RWPE1 (cell line): ENCODE measurements at places on chromosomes 16 and 17.

GRCh38 chr16:25966172-25967097 is 274.7 kb downstream of the HS3ST4 start:
- DNase-seq: no peak

- no peak for DNase-seq
Measured at GRCh38 chr17:34269969-34270368, at the start of gene CCL7. Gene CCL7 (plus strand): TSS chr17:34270221. CDS start chr17:34270291, 70 bp downstream.

- peak; percentile 19 for DNase-seq
Measured at GRCh38 chr16:72961115-72961832, 86.7 kb downstream of the ZFHX3 start.

DNA sequence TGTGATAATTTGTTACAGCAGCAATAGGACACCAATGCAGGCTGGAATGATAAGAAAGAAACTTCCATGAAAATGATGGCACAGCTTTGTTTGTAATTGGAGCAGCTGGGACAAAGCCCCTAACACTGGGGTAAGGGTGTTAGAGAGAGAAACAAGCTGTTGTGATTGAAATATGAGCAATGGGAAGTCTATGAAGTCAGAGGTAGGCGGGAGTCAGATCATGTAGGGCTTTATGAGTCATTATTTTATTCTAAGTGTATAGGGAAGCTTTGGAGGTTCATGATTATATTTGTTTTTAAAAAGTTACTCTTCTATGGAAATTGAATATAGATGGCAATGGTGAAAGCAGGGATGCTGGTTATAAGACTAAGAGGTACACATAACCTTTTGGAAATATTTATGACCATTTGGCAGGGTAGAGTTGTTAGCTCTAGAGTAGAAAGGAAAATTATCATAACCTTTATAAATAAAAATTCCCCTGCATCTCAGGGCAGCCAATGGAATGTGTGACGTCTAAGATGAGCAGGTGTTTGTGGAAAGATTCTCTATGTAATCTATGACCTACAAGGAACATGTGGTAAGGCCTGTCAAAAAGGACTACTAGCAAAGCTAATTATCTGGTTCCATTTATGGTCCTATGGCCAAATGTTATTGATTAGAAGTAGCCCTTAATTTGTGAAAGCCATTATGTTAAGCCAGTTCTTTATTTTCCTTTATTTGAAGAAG is 85.6 kb downstream of the KCNJ2 start:
- DNase-seq: no peak

- DNase-seq: no peak
Measured at GRCh38 chr16:16014329-16015224, 65.2 kb downstream of the ABCC1 start.

- no peak for DNase-seq
Measured at GRCh38 chr17:37359682-37360188, 16.1 kb upstream of the C17orf78 start.

DNA sequence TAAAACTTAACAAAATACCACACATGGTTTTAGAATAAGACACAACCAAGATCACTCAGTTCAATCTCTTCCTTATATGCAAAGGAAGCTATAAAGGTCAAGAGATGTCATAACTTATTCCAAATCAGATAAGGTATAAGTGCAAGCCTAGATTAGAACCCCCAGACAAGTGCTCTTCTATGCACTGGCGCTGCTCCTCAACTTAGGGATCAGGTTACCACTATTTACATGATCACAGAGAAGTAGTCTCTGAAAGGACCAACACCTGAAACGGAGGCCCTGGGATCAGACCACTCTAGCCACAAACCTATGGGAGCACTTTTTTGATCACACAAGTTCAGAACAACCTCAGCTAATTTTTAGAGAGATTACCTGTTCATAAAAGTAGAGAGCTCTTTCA is 16.6 kb downstream of the COPS3 start:
- no peak for DNase-seq

DNA sequence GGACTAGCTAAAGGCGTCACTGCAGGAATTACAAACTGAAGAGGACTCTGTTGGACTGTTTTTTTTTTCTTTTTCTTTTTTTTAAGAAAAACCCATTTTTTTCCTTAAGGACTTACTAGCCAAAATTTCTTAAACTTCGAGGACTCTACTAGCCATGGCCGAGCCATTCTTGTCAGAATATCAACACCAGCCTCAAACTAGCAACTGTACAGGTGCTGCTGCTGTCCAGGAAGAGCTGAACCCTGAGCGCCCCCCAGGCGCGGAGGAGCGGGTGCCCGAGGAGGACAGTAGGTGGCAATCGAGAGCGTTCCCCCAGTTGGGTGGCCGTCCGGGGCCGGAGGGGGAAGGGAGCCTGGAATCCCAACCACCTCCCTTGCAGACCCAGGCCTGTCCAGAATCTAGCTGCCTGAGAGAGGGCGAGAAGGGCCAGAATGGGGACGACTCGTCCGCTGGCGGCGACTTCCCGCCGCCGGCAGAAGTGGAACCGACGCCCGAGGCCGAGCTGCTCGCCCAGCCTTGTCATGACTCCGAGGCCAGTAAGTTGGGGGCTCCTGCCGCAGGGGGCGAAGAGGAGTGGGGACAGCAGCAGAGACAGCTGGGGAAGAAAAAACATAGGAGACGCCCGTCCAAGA is 878 bp downstream of the HEXIM1 start:
- no peak for DNase-seq

- DNase-seq: no peak
Measured at GRCh38 chr17:72726936-72727335, 365.6 kb downstream of the SLC39A11 start.

GRCh38 chr17:81340607-81341515 is 45.8 kb upstream of the SLC38A10 start:
- no peak for DNase-seq

DNA sequence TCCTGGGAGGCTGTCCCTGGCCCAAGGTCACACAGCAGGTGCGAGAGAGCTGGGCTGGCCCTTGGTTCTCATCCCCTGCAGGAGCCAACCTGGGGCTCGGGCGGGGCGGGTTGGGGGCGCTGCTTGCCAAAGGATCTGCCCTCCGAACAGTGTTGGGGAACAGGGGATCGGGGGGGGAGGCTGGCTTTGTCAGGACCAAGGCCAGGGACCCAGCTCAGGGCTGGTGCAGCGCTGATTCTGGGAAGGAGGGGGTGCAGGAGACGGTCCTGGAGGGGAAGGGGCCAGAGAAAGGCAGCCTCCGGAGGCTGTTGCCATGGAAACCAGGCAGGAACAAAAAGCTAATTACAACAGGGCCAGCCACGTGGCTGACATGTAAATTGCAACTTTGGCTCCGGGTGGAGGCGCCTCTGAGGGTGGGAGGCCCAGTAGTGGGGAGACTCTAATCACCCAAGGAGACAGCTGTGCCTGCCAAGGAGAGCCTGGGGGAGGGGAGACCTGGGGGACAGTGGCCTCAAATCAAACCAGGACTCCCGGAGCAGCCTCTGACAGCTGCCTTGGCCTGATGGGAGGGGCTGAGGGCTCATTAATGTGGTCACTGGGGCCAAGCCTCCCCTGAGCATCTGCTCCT is 1.3 kb downstream of the TUBB3 start:
- DNase-seq: no peak

DNA sequence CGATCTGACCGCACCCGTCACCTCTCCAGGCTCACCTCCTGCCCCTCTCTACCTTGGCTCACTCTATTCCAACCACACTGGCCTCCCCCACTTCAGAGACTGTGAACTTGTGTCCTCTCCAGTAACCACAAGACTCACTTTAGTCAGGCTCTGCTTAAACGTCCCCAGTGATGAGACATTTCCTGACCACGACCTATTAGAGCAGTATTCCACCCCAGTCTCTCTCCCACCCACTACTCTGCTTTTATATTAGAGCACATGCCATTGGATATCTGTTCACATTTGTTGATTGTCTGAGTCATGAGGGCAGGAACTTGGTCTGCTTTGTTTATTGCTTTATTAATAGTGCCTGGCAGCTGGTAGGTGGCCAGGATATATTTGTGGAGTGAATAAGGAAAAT is 20.1 kb downstream of the COX11 start:
- DNase-seq: peak; percentile 62

DNA sequence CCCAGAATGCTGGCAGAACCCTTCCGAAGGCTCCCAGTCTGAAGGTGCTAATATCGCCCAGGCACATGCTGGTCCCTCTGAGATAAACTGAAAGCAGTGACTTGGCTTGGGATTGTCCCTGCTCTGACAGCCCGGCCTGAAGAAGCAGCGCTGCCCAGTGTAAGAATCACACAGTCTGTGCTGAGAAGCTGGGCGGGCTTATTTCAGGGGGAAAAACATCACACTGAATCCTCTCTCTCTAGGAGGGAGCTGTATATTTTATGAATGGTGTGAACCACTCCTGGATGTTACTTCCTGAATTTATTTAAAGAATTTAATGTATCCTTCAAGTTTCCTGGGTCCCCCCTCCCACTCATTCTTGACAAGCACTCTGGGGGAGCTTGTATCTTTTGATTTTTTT is 36.3 kb downstream of the GAS7 start:
- DNase-seq: no peak

GRCh38 chr17:51992864-51993416 is 165.6 kb downstream of the CA10 start:
- no peak for DNase-seq

DNA sequence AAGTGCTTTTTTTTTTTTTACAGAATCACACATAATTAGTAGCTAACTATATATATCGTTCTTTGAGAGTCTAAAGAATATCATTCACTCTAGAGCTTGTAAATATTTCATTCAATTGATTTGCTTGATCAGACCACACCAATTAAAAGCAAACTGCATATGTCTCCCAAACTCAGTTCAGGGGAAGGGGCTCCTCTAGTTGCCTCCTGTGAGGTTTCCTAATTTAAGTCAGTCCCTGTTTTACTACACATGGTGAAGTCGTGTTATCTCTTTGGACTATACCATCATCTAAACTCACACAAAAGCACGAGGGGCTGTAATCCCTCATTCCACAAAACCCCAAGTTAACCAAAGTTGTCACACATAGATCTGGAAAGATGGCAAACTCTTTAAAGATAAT is 11.7 kb downstream of the NACA2 start:
- no peak for DNase-seq

- DNase-seq: no peak
Measured at GRCh38 chr17:62652251-62653001, 25.0 kb downstream of the MRC2 start.

GRCh38 chr16:85253084-85253941 is 141.0 kb upstream of the CIBAR2 start:
- DNase-seq: peak; percentile 47

DNA sequence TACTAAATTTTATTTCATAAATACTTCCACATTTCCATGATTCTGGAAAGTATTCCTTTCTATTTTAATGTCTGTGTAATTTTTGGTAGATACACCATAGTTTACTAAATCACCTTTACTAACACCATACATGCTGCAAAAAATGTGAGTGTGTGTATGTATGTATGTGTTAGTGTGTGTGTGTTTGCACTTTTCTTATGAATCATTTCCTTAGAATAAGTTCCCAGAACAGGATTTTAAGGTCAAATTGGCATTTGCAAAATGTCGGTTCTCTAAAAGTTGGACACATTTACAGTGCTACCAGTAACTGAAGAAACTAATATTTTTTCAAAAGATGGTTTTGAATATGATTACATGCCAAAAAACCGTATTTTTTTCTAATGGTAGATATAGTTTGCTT is 137.1 kb downstream of the CYB561 start:
- no peak for DNase-seq

GRCh38 chr17:58224315-58224714 is 5.3 kb upstream of the MKS1 start:
- DNase-seq: peak; percentile 80

DNA sequence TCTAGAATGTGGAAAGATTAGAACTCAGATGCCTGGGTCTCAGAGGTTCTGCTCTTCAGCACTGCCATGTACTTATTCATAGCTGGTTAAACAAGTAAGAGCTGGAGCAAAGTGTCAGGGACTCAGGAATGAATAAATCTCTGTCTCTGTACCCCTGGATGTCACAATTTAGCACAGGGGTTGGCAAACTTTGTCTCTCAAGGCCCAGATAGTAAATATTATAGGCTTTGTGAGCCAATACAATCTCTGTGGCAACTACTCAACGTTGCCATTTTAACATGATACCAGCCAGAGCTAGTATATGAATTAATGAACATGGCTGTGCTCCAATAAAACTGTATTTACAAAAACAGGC is 220.3 kb upstream of the MON1B start:
- DNase-seq: no peak

- peak; percentile 40 for DNase-seq
Measured at GRCh38 chr17:27518545-27519521, 62.6 kb downstream of the KSR1 start.

DNA sequence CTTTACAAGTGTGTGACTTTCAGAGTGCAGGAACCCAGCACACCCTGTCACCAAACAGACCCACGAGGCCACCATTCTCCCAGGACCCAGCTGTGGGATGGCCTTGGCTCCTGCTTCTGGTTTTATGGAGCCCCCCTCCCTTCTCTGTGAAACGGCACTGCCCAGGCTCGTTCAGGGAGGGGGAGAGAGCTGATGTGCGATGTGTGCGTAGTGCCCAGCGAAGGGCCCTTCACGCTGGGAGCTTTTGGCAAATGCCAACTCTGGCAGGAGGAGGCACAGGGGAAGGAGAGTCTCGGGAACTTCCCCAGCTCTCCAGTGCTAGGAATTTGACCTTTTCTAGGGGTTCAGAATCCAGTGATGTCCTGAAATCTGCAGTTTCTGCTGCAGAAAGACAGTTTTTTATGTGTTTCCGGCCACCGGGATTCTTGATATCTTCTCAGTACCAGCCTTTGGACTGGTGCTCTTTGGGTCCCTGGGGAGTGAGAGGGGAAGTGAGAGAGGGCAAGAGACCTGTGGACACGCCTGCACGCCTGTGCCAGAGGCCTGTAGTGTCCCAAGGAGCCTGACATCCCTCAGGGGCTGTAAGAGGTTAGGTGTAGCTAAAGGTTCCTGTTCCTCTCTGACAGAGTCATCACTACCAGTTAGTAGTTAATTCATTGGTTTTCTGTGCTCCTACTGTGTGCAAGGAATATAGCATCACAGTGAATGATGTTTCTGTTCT is 45.1 kb downstream of the CMIP start:
- no peak for DNase-seq

DNA sequence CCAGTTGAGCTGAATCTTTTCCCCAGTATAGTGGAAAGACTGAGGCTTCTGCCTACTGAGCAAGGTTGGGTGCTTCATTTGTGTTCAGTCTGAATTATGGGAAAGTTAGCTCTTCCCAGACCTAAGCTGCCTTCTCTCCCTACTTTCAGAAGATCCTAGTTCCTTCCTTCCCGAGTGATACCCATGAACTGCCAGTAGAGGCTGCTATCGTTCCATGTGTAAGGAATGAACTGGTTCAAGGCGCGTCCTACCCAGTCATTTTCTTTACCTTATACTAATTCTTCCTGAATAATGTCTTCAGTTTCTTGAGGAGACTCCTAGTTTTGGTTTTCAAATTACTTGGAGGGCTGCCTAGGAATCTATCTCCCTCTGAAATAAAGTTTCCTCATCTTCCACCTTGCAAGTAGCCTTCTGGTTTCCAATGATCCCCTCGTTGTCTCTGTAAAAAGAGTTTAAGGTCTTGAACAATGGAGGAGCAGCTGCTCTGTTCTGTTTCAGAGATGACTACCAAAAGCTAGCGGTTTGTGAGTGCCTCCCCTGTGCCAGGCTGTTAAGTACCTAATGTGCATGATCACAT is 934 bp upstream of the AOC2 start:
- peak; percentile 78 for DNase-seq
